GM12865 (cell line): ENCODE measurements at places on chromosomes 6 and 20.

GRCh38 chr6:105898286-105898685 is 187.8 kb upstream of the PRDM1 start:
- peak; percentile 73 for DNase-seq

DNA sequence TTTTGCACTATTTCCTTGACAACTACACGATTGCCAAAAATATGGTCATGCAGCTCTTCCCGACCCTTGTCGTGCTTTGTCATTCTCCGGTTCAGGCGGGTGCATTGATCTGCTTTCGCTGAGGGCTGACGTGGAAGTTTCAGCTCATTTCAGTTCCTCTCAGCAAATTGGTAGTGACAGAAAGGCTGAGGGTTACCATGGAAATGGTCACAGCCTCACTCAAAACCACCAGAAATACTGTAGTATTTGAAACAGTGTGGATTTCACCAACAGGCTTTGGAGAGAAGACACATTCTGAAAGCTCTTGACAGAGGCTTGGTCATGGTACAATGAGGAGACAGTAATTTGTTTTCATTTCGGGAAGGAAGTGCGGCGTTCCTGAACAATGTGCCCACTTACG is 99.7 kb upstream of the EXOC2 start:
- peak; percentile 17 for DNase-seq

DNA sequence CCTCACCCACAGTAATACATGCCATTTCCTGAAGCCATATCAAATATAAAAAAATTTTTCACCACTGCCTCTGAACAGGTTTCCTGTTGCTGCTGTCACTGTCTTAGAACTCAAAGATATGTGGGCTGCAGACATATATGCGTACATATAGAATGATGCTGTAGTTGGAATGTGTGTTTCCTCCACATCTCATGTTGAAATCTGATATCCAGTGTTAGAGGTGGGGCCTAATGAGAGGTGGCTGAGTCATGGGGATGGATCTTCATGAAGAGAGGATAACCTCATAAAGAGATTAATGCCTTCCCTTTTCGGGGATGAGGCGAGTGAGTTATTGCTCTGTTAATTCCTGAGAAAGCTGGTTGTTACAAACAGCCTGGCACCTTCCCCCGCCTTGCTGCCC is 7.7 kb upstream of the SCP2D1 start:
- DNase-seq, result no peak

DNA sequence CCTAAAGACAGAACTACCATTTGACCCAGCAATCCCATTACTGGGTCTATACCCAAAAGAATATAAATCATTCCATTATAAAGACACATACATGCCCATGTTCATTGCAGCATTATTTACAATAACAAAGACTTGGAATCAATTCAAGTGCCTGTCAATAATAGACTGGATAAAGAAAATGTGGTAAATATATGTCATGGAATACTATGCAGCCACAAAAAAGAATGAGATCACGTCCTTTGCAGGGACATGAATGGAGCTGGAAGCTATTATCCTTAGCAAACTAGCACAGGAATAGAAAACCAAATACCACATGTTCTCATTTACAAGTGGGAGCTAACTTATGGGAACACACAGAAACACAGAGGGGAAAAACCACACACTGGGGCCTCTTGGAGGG is 8.7 kb upstream of the DEFB128 start:
- no peak for DNase-seq

GRCh38 chr6:14120546-14120945 is 3.0 kb downstream of the CD83 start:
- no peak for DNase-seq

DNA sequence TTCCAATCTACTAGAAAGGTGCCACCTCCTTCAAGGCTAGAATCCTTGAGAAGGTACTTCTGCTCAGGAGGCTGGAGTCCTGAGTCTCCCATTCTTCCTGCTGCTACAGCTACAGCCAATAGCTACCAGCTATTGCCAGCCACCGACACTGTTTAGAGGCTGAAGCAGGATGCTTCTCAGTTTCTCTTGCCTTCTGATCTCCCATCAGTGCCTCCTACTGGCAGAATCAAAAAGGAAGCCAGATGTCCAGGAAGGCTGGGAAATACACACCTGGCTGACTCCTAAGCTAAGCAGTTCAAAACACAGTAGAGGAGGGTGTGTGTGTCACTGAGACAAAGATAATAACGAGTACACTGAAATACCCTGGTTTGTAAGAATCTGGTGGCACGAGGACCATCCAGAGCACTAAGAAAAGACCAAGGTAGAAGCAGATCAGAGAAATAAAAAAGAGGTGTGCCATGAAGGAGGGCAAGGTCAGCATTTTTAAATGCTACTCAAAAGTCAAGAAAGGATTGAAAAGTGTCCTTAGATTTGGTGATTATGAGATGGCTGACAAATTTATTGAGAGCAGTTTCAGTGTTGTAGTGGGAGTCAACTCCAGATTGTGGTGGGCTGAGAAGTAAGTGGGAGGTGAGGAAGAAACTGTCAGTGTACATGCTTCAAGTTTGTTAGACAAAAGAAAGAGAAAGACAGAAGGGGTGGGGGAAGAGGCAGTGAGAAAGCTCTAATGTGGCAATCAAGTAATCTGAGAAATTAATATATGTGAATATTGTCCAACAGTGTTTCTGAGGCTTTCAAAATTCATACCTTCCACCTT is 2.3 kb upstream of the HLA-DMA start:
- DNase-seq, result peak; percentile 70
